ENCODE measurements at places on chromosomes 3 and 15. TPM values are rescaled to one million over a fixed set of nuclear protein-coding genes. Genes with fewer than 3 reads are reported as not detected.

Gene HRG
- not detected for polyA plus RNA-seq

Gene DPPA4
- polyA plus RNA-seq = 0.01 TPM

GRCh38 chr15:34650177-34650576 is 66.7 kb upstream of the GOLGA8B start:
- H3K27me3 ChIP-seq = no peaks in the 10 kb centered on the region
- H3K36me3 ChIP-seq = no peaks in the 10 kb centered on the region
- no peak overlapping the region for H3K4me3 ChIP-seq
- DNase-seq = no peak
- no peaks in the 10 kb centered on the region for H3K4me1 ChIP-seq

Gene CPN2
- polyA plus RNA-seq = 0.51 TPM

- peak overlapping the region; percentile 52 for H3K27ac ChIP-seq
- no peaks in the 10 kb centered on the region for H3K27me3 ChIP-seq
- H3K36me3 ChIP-seq = no peaks in the 10 kb centered on the region
- H3K4me3 ChIP-seq = no peak overlapping the region
- no peaks in the 10 kb centered on the region for H3K4me1 ChIP-seq
Observed at GRCh38 chr3:150588027-150588830, 14.9 kb upstream of the SELENOT start.

Gene GOLGA8T
- 0.04 TPM for polyA plus RNA-seq

DNA sequence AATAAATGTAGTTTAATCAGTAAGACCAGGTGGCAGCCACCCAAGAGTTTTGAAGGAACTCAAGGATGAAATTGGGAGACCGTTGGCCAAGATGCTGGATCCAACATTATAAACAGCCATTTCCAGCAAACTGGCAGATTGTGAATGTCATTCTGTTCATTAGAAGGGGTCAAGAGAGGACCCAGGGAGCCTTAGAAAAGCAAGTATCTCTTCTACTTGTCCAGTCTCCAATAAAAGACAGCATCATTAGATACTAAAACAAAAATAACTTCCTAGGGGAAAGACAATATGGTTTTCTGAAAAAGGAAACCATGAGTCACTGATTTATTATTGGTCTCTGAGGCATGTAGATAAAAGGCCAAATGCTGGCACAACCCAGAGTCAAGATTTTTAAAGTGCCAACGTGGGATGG is 67.9 kb downstream of the GADL1 start:
- peaks cover 7% of the 10 kb centered on the region for H3K4me1 ChIP-seq
- no peak overlapping the region for H3K4me3 ChIP-seq
- no peak for DNase-seq
- no peaks in the 10 kb centered on the region for H3K36me3 ChIP-seq
- no peaks in the 10 kb centered on the region for H3K27me3 ChIP-seq

- H3K36me3 ChIP-seq = peaks cover 20% of the 10 kb centered on the region
- no peak overlapping the region for H3K4me3 ChIP-seq
- H3K4me1 ChIP-seq = peaks cover 60% of the 10 kb centered on the region
- H3K27ac ChIP-seq = peak overlapping the region; percentile 89
- DNase-seq = peak; percentile 84
Observed at GRCh38 chr3:120417272-120417911, 33.4 kb downstream of the FSTL1 start.

GRCh38 chr3:28677581-28677980 is 329.0 kb upstream of the AZI2 start:
- no peaks in the 10 kb centered on the region for H3K27me3 ChIP-seq
- H3K27ac ChIP-seq = no peak overlapping the region
- no peak overlapping the region for H3K4me3 ChIP-seq
- no peak for DNase-seq
- H3K36me3 ChIP-seq = no peaks in the 10 kb centered on the region

Gene TRIP4
- 17.2 TPM for polyA plus RNA-seq

DNA sequence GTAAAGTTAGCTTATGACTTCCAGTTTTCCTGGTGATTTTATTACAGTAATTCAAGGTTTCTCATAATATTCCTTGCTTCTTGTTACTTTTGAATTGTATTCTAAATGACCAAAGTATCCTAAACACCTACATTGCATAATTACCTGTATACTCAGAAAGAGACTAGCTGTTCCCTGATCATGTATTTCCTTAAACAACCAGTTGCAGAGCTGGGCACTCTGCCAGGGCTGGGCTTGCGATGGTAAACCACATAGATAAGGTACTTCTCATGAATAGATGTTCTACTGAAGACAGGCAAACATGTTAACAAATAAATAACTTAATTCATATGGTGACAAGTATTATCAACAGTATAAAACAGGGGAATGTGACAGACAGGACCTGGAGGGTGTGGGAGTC is 142.3 kb upstream of the WNT5A start:
- no peak overlapping the region for H3K27ac ChIP-seq
- H3K4me1 ChIP-seq = no peaks in the 10 kb centered on the region
- H3K4me3 ChIP-seq = no peak overlapping the region
- H3K27me3 ChIP-seq = no peaks in the 10 kb centered on the region
- peak; percentile 25 for DNase-seq
- no peaks in the 10 kb centered on the region for H3K36me3 ChIP-seq

DNA sequence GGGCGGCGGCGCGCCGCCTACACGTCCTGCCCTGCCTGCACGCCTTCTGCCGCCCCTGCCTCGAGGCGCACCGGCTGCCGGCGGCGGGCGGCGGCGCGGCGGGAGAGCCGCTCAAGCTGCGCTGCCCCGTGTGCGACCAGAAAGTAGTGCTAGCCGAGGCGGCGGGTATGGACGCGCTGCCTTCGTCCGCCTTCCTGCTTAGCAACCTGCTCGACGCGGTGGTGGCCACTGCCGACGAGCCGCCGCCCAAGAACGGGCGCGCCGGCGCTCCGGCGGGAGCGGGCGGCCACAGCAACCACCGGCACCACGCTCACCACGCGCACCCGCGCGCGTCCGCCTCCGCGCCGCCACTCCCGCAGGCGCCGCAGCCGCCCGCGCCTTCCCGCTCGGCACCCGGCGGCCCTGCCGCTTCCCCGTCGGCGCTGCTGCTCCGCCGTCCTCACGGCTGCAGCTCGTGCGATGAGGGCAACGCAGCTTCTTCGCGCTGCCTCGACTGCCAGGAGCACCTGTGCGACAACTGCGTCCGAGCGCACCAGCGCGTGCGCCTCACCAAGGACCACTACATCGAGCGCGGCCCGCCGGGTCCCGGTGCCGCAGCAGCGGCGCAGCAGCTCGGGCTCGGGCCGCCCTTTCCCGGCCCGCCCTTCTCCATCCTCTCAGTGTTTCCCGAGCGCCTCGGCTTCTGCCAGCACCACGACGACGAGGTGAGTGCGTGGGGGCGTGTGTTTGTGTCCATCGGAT is 602 bp downstream of the TRIM71 start:
- no peak overlapping the region for H3K27ac ChIP-seq
- DNase-seq = no peak
- no peaks in the 10 kb centered on the region for H3K36me3 ChIP-seq
- H3K27me3 ChIP-seq = peaks cover 53% of the 10 kb centered on the region

Gene SLC6A11
- not detected for polyA plus RNA-seq

DNA sequence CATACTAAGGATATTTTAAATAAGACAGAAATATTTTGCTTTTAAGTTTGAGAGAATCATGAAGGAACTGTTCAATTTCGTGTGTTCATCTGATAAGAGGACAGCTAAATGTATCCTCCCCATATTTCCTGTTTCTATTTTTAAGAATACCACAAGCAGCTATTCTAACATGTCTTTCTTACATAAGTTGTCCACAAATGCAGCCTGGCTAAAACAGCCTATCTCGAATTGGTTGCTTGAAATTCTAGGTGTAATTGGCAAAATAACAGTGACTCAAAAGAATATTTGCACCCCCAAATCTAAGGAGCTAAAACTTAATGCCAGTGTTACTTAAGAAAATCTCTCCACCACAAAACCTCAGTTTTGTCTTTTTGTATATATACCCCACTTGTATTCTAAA is 35.0 kb downstream of the BTLA start:
- no peak overlapping the region for H3K4me3 ChIP-seq
- no peaks in the 10 kb centered on the region for H3K36me3 ChIP-seq
- H3K27ac ChIP-seq = no peak overlapping the region
- H3K27me3 ChIP-seq = no peaks in the 10 kb centered on the region
- H3K4me1 ChIP-seq = no peaks in the 10 kb centered on the region

- H3K4me1 ChIP-seq = no peaks in the 10 kb centered on the region
- no peaks in the 10 kb centered on the region for H3K36me3 ChIP-seq
- H3K27ac ChIP-seq = no peak overlapping the region
- no peak for DNase-seq
- no peak overlapping the region for H3K4me3 ChIP-seq
Observed at GRCh38 chr15:90114451-90114901, 12.2 kb upstream of the IDH2 start.

- H3K4me1 ChIP-seq = peaks cover 45% of the 10 kb centered on the region
- H3K4me3 ChIP-seq = peak overlapping the region; percentile 9
- DNase-seq = no peak
Observed at GRCh38 chr3:99545941-99546580, 92.3 kb upstream of the COL8A1 start.

DNA sequence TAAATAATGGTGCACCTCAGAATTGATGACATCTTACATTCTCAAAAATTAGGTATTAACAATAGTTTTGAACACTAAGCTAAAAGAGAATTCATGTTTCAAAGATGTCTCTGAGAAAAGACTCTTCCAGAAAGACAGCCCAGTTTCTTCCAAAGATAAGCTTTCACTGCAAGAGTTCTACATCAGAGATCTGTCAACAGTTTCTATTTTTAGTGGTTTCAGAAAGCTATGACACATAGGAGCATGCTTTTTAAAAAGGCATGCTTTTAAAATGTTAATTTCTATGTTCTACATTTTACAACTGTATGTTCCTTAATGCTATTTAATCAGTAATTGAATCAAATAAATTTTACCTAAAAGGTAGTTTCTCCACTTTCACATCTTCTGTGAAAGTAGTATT is 88.2 kb downstream of the PLOD2 start:
- no peak overlapping the region for H3K4me3 ChIP-seq
- H3K27me3 ChIP-seq = no peaks in the 10 kb centered on the region
- peaks cover 42% of the 10 kb centered on the region for H3K36me3 ChIP-seq
- no peak overlapping the region for H3K27ac ChIP-seq
- peaks cover 19% of the 10 kb centered on the region for H3K4me1 ChIP-seq

DNA sequence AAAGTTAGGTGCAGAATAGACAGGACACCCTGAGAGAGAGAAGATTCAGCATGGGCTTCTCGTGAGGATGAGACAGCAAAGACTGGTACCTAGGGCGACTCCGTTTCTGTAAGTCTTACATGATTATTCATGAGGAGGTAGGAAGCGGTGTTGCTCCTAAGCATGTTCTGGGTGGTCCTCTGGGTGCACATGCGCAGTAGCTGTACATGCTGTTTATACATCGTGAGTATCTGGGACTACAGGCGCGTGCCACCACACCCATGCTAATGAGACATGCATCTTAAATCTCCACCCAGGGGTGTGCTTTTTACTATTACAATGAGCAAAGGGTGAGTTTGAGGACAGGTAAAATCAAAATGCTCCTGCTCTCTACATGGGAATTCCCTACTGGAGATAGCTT is 12.3 kb downstream of the ALPK3 start:
- no peaks in the 10 kb centered on the region for H3K27me3 ChIP-seq
- H3K4me1 ChIP-seq = peaks cover 78% of the 10 kb centered on the region
- peaks cover 50% of the 10 kb centered on the region for H3K36me3 ChIP-seq

Gene GOLGA8M
- 0.16 TPM for polyA plus RNA-seq

Gene ANKRD63
- polyA plus RNA-seq = not detected

- no peaks in the 10 kb centered on the region for H3K27me3 ChIP-seq
- H3K4me1 ChIP-seq = no peaks in the 10 kb centered on the region
- no peaks in the 10 kb centered on the region for H3K36me3 ChIP-seq
- no peak overlapping the region for H3K27ac ChIP-seq
Observed at GRCh38 chr3:177213801-177214535, 16.7 kb upstream of the TBL1XR1 start.

Gene TMC3
- polyA plus RNA-seq = under 0.01 TPM

DNA sequence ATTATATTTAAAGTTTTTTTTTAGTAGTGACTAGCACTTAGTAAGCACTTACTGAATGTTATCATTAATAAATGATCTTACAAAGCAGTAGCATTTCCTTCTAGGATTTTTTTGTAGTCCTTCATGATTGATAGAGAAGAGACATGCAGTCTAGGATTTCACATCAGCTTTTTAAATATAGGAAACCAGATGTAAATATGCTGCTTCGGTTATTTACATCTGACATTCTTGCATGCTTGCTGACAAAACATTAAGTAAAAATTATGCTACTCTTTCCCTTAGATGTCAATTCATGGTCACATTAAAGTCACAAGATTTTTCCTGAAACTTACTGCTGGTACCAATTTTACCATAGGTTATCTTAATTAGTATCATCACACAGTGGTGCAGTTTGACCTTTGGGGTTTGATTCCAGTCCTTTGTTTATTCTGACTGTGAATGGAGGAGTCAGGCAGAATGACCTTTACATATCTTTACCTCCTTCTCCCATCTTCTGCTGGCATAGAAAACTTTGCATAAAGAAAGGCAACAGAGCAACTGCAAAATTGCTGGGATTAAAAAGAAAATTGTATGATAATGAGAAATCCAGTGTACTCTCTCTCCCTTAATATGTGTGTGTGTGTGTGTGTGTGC is 286.5 kb downstream of the LPP start:
- peak overlapping the region; percentile 68 for H3K27ac ChIP-seq
- H3K36me3 ChIP-seq = no peaks in the 10 kb centered on the region
- no peaks in the 10 kb centered on the region for H3K27me3 ChIP-seq
- no peak for DNase-seq

Data from heart right ventricle (tissue), 16 donors.